ENCODE measurements at places on chromosomes 13 and 19.

DNA sequence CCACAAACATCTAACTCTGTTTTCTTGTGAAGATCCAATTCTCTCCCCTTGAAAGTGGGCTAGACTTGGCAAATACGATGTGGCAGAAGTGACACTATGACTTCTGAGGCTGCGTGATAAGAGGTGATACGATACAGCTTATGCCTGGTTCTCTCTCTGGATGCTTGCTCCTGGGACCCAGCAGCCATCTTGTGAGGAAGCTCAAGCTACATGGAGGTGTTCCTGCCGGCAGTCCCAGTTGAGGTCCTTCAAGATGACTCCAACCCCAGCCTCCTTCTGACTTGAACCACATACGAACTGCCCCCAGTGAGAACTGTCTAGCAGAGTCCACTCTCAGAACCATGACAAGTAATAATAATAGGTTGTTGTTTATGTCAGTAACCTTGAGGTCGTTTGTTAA, 10.7 kb upstream of the FEM1A start:
- DNase-seq: no peak

DNA sequence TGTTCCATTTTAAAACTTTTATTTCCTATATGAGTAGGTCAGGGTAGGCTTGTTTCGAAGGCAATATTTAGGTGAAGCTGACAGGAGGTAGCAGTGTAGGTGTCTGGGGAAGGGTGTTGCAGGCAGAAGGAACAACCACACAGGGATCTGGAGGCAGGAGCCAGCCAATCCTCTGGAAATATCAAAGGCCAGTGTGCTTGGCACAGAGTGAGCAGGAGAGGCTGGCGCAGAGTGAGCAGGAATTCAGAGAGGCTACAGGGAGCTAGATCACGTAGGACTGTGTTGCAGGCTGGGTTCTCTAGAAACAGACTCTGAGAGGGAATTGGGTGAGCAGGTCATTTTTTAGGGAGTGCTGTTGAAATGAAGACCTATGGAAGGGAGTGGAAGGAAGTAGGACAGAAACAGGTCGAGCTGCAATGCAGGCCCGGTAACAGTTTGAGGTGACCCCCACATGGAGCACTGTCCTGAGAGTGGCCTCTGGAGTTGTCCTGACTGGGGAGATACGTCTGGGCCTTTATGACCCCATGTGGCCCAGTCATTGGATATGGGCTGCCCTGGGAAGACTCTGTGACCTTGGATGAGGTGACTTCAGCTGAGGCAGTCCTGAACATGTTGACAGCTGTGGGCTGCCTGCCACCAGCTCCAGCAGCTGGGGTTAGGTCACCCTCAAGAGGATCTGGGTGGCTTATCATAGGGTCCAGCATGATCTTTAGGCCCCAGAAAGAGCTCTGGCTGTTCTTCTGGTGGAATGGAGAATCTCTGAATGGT, 51.7 kb downstream of the ERCC5 start:
- no peak for DNase-seq

GRCh38 chr19:49640113-49640898, at the start of gene RRAS:
RRAS (minus strand) TSS chr19:49640143; CDS start chr19:49640098, 45 bp downstream.
- peak; percentile 99 for DNase-seq

- no peak for DNase-seq
Measured at GRCh38 chr19:20414120-20414519, 151.5 kb downstream of the ZNF737 start.

GRCh38 chr19:39817888-39818561, 15.9 kb downstream of the DYRK1B start:
- DNase-seq: no peak

- DNase-seq: no peak
Measured at GRCh38 chr13:100773923-100774663, 99.5 kb upstream of the TMTC4 start.
